ENCODE measurements at places on chromosomes 5 and 9.

DNA sequence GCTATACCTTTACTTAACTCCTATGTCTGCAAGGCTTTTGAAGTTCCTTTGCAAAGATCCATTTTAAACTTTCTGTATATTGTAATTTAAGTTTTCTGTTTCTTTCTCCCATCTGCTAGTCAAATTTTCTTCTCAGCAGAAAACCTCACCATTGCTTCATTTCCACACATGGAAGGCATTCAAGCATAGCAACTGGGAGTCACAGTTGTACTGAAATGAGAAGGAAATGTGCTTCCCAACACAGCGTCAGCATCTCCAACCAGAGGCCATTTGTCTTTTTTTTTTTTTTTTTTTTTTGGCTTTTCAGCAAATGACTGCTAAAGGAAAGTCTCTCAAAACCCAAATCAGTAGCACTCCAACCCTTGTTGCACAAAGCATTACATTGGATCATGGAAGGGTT lies 92.5 kb downstream of the RAB3C start:
- DNase-seq: no peak

GRCh38 chr5:43769571-43770355 lies 166.8 kb downstream of the NNT start:
- peak; percentile 100 for DNase-seq

- DNase-seq: no peak
Measured at GRCh38 chr5:54480296-54480695, 24.8 kb downstream of the HSPB3 start.

DNA sequence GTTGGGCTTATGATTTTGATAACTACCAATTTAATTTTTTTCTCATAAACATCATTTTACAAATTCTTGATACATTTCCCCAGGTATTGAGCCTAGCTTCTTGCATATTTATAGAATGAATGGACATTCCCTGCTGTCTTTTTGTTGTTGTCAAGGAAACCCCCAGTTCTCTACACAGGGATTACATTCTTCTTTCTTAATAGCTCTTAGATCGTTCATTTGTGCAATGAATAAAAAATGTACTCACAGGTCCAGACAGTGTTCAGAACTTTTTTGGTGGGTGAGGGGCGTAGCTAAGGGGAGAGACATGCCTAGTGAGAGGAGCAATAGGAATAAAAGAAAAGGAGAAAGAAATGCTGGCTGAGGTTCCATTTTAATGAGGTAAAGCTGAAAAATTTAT lies 58.6 kb downstream of the VCAN start:
- peak; percentile 25 for DNase-seq

DNA sequence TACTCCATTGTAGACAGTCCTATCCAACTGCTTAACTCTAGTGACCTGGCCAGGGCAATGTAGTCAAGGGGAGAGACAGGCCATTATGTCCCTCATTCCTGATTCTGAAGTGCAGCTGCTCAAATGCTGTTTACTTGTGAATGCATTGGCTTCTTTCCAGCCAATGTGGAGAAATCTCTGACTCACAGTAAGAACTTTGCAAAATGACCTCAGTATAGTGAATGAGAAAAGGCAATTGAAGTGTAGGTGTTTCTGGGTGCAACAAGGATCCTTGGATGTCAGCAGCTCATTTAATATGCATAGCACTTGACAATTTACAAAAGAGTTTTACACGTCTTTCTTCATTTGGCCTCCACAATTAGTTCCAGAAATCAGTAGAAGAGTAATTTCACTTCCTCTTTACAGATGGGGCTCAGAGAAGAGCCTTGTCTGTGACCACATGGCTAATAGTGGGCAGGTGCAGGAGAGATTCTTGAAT lies 367.2 kb downstream of the OSTF1 start:
- no peak for DNase-seq

- peak; percentile 31 for DNase-seq
Measured at GRCh38 chr5:50320131-50320749, 120.8 kb downstream of the EMB start.

DNA sequence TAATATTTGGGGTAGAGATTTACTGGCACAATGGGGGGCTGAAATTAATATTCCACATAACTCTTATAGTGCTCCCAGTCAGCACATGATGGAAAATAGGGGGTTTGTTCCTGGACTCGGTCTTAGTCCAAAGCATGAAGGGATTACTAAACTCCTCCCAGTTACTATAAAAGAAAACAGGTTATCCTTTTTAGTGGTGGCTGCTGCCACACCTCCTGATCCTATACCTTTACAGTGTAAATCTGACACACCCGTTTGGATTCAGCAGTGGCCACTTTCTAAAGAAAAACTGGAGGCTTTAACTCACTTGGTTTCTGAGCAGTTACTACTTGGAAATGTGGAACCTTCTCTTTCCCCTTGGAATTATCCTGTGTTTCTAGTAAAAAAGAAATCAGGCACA lies 572.9 kb upstream of the PTGER4 start:
- DNase-seq: no peak

DNA sequence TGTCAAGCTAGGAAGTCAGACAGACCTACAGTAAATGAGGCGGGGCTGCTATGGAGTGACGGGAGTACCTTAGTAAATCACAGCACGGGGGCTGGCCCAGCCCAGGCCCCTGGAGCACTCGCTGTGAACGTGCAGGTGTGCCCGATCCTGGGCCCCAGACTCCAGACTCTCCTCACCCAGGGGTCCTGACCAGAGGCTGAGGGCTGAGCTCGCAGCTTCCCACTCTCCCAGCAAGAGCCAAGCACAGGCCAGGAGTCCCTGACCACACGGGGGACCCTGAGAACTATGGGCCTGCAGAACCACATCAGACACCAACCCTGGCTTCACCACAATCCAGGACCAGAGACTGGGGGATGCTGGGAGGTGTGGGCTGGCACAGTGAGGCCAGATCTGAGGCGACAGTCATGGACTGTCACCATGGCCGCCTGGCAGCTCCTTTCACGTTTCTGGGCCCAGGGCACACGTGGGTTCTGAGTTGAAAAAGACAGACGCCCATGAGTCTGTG lies 73.4 kb downstream of the ADAMTS2 start:
- no peak for DNase-seq

- DNase-seq: peak; percentile 50
Measured at GRCh38 chr5:103587185-103587748, 24.7 kb upstream of the NUDT12 start.

GRCh38 chr5:137935190-137935589 lies 45.9 kb downstream of the PKD2L2 start:
- DNase-seq: no peak

DNA sequence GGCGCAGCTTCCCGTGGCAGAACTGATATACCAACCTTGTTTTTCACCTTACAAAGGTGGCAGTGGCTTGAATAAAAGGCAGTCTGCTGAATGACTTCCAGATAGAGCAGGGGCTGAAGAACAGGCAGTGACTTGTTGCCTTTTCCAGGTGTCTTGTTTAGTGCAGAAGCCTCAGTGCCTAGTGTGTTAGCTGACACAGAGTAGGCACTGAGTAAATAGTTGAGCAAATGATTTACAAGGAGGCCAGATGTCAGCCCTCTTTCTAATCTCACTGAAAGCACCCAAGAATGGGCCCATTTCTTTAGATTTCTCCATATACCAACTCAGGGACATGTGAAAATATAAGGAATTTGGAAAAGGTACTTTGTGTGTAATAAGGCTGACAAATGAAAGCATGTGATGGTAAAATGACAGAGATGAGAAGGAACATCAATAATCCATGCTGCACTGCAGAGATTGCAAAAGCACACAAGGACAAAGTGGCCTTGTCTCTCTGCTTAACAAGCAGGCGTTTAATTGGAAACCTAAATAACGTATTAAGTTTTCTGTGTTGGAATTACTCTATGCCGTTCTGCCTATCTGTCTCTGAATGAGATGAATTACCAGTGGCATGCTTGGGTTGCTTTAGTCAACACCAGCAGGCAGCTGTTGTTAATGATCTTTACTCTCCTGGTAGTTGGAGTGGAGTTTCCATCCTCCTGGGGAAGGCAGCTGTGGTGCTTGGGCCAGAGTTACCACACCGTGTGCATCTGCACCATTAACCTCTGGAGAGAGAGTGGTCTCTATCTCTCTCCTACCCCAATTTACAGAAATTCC lies 360.1 kb upstream of the C9orf72 start:
- DNase-seq: no peak

DNA sequence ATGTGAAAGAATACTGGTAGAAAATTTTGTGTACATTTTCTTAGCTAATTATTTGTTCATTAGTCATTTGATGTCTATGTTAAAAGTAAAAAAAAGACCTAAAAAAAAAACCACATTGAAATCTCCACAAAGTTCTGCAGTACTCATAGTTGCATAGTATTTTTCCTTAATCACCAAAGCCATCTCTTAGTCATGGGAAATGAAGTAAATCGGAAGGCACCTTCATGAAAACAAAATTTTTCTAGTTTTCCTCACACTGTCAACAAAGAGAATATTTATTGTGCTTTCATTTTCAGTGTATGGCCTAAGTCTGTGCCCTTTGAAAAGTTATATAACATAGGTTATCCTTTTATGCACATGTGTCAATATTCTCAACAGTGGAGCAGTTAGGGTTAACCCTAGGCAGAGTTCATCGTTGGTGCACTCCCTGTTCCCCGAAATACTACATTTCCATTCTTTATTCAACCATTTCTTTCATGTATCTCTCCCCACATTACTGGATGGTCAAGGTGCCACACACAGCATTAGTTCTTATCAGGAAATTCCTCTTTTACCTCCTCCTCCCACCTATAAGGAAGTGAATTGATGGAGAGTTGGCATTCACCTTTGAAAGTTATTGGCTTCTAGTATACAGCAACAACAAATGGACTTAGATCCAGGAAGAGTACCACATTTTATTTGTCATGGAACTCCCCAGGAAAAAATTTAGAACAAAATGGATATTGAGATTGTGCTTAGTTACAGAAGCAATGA lies 93.1 kb downstream of the NUDT12 start:
- no peak for DNase-seq

- no peak for DNase-seq
Measured at GRCh38 chr9:120413121-120414048, 166.6 kb downstream of the CDK5RAP2 start.

- no peak for DNase-seq
Measured at GRCh38 chr5:129141696-129142095, 47.1 kb downstream of the ISOC1 start.

DNA sequence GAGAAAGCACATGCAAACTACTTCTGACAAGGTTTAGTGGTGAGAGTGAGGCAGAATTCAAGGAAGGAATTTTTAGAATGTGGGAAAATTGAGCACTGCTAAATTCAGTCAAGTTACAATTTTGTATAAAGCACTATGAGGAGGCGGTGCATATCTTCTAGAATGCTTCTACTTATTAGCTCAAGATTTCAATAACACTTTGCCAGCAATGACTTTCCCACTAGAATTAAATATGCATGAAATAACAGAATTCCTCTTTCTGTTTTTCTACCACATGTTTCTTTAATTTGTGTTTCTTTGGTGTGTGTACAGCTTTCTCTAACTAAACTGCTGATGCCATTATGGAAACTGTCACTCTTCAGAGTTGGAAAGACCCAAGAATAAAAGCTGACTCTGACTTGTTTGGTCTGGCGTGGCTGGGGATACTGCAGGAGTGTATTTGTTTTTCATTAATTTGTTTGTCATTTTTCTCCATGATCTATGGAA lies 163.5 kb downstream of the ARSB start:
- DNase-seq: no peak

DNA sequence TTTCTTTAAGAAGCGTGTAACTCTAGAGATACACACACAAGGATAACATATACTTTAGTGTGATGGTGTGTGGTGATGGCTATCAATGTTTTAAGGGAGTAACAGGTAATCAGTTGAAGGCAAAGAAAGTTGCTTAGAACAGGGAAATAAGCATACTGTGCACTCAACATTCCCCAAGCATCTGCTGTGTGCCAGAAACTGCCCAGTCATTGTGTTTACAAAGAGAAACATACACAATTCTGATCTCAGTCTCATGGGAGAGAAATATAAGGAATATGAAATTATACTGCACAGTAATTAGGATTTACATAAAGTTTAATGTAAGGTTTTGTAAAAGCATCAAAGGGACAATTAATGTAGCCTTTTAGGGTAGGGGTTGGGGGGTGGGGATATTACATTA lies 224.1 kb upstream of the TYRP1 start:
- DNase-seq: no peak

- no peak for DNase-seq
Measured at GRCh38 chr5:90985341-90985740, 397.8 kb downstream of the ARRDC3 start.

DNA sequence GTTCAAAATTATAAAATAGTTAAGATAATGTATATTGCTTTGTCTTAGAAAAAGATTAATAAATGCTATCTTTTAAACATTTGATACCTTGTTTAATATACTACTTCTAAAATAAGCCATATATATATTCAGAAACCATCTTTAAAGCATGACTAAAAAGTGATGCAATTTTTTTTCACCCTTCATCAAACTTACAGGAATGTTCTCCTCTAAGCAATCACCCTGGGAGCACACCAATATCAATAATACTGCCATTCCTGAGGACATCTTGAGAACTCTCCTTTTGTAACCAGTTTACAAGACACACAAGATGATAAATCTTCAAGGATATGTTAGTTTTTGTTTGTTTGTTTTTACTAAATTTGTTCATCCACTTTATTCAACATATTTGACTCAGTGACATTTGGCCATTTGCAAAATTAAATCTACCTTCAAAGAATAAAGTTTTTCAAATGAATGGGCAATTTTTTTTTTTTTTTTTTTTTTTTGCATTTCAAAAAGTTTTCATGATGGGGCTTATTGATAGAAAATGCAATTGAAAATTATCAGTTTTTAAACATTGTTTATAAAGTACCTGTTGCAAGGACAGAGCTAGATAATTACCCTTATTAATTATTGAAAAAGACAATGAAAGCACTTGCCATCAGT lies 17.2 kb downstream of the FOXD1 start:
- no peak for DNase-seq

DNA sequence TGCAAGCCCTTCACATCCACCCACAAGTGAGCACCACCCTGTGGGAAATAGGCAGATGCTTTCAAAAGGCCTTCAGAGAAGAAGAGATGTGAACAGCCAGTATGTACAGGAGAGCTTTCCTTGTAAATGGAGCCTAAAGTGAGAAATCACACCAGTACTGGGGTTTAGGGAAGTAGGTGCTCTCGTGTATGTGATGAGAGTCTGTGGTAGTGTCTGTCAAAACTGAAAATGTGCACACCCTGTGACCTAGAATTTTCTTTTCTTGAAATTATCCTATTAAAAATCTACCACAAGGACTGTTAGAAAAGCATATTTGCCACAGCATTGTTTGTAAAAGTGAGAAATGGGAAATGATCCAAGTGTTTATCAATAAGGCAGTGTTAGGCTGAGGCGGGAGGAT lies 16.6 kb downstream of the OTULINL start:
- DNase-seq: no peak

Data from fibroblast of the aortic adventitia (primary cell).